ENCODE measurements at places on chromosomes 5 and 9. TPM values are rescaled to one million over a fixed set of nuclear protein-coding genes. Genes with fewer than 3 reads are reported as not detected.

DNA sequence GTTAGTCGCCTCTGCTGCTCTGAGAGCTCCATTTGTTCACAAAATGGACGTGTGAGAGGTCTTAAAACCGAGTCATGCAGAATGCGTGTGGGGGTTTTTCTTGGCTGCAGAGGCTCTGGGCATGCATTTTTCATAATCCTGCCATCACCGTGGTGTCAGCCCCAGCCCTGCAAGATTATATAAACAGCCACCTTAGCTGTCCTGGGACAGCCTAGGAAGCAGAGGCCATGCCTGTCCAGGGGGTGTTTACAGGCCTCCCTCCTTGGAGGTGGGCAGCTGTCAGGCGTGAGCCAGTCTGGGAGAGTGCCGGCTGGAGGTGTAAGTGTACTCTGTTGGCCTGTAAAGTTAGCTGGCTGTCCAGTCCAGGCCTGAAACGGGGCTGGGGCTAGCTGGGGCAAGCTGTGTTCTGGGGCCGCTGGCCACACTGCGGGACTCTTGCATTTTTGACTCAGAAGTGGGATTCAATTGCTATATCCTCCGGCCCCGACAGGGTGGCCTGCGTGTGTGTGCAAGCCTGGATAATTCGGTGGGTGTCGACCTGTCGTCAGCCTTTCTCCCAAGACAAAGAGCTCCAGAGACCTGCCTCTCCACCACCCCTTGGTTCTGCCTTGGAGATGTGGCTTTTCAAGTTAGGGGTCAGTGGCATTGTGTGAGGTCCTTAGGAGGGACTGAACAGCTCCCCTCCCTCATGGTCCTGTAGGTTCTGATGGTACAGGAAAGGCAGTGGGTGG is 2.4 kb downstream of the WNK2 start:
- no peaks in the 10 kb centered on the region for H3K36me3 ChIP-seq
- H3K27ac ChIP-seq, result no peak overlapping the region
- peaks cover 14% of the 10 kb centered on the region for H3K4me1 ChIP-seq
- no peak overlapping the region for H3K4me3 ChIP-seq

DNA sequence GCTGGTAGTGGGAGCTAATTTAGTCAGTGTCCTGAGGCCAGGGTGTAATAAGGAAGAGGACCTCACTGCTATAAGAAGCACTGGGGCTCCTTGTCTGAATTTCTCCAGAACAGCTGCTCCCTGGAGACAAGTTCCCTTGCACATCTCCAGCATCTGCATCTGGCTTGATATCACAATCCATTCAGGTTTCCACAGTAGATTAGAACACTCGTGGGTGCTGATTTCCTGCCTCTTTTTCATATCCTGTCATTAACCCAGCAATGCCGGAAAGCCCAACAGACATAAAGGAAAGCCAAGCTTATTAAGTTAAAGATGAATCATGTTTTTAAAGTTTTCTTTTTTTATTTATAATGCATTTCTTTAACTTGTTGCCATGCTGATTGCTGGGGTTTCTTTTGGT is 232.3 kb upstream of the WWC1 start:
- no peak overlapping the region for H3K27ac ChIP-seq
- no peak for DNase-seq
- no peaks in the 10 kb centered on the region for H3K27me3 ChIP-seq
- H3K4me3 ChIP-seq, result no peak overlapping the region

DNA sequence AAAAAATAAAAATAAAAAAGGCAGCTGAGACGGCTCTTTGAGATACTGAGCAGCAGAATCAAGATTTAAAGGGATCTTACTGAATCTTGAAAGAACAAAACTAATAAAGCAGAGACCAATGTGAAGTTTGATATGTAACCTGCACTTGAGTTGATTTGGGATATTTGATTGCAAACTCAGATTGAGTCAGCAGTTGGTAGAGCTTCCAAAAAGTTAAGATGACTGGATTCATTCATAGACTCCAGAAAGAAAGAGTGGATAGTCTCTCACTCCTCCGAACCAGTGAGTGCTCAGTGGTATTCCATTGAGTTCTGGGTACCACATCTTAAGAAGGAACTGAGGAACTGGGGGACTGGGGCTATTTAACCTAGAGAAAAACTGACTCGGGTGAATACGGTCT is 52.7 kb upstream of the TESK1 start:
- H3K4me3 ChIP-seq, result no peak overlapping the region
- no peaks in the 10 kb centered on the region for H3K4me1 ChIP-seq
- DNase-seq, result no peak
- no peak overlapping the region for H3K27ac ChIP-seq

DNA sequence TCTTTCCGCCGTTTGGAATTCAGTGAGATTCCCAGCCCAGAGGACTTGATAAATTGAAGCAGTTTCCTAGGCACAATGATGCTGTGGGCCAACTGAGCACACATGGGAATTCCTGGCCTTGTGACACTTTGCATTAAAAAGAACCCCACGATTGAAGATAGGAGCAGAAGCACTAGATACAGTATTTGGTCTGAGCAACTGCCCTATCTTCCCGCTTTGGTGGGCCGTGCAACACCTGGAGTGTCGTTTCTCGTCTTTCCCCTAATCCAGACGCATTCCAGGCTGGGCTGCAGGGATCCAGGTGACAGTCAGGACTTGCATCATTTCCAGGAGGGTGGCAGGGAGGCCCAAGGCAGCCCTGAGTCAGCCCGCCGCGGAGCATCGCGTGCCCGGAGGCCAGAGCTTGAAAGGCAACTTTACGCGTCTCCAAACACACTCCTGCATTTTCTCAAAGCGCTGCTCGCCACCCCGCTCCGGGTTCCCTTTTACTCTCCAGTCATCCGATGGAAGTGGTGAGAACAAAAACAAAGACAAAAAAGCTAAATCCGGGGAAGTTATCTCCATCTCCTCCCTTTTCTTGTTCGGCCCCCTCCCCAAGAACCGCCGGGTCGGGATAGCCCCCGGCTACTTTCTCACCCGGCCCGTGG is 753 bp upstream of the STC2 start:
- no peak for DNase-seq
- H3K36me3 ChIP-seq, result peaks cover 11% of the 10 kb centered on the region
- no peak overlapping the region for H3K4me3 ChIP-seq
- H3K27ac ChIP-seq, result no peak overlapping the region
- peaks cover 16% of the 10 kb centered on the region for H3K4me1 ChIP-seq
- peaks cover 50% of the 10 kb centered on the region for H3K27me3 ChIP-seq

- H3K4me1 ChIP-seq, result peaks cover 2% of the 10 kb centered on the region
- no peaks in the 10 kb centered on the region for H3K27me3 ChIP-seq
- no peak for DNase-seq
- no peak overlapping the region for H3K4me3 ChIP-seq
Observed at GRCh38 chr5:91484662-91485061, 101.5 kb upstream of the ARRDC3 start.

DNA sequence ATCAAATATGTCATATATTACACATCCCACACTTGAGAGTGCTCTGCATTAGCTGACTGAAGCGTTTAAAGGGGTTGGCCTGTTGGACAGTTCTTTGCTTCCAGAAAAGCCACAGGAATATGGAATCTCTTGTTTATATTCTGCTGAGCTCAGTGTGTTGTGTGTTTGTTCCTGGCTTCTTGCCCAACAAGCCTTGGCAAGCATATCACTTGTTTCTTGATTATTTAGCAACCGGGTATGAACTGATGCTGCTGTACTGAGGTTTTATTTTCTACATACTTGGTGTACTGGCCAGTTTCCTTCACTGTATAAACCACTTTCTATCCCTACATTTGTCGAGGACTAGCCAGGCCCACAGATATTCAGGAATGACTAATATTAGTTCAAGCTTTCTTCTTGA is 378.9 kb downstream of the KCTD16 start:
- no peak for DNase-seq
- H3K4me1 ChIP-seq, result no peaks in the 10 kb centered on the region
- no peaks in the 10 kb centered on the region for H3K27me3 ChIP-seq
- H3K27ac ChIP-seq, result no peak overlapping the region

DNA sequence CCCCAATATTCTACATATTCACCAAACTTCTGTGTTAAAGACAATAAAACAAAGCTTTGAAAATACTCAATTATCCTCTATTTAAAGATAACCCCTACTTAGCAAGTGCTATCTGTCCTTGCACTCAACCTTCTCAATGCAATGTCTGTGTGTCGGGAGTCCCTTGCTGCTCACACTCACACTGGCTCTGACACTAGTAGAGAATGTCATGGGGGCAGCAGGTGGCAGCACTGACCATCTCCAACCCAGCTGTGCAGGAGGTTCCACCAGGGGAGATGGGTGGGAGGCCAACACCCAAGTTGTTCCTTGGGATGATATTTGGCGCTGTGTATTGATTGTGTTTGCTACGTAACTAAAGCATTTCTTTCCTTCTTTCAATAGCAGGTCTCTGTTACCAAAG is 59.4 kb upstream of the SIMC1 start:
- peaks cover 67% of the 10 kb centered on the region for H3K27me3 ChIP-seq
- no peaks in the 10 kb centered on the region for H3K4me1 ChIP-seq
- H3K36me3 ChIP-seq, result peaks cover 15% of the 10 kb centered on the region
- DNase-seq, result no peak

DNA sequence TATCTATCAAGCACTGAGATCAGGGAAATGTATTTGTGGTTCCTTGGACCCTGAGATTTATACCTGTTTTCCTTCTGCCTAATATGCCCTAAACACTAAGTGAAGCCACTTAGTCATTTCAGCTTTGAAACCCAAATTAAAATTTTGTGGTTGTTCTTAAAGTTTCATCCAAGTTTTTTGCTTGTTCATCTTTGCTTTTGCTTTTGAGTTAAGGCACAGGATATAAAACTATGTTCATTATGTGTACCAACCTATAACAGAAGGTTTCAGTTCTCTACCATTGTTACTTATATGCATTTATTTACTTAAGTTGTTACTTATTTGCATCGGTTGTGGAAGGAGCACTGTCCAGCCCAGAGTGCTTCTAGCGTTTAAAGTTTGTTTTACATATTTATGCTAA is 382.3 kb downstream of the PTPRD start:
- no peak overlapping the region for H3K27ac ChIP-seq
- no peak for DNase-seq
- no peaks in the 10 kb centered on the region for H3K4me1 ChIP-seq
- H3K27me3 ChIP-seq, result no peaks in the 10 kb centered on the region

GRCh38 chr5:67194166-67194565 is 2.4 kb downstream of the CD180 start:
- H3K27ac ChIP-seq, result peak overlapping the region; percentile 98
- DNase-seq, result peak; percentile 66
- peaks cover 65% of the 10 kb centered on the region for H3K36me3 ChIP-seq
- H3K27me3 ChIP-seq, result no peaks in the 10 kb centered on the region

GRCh38 chr5:60510049-60510448 is 189.9 kb downstream of the DEPDC1B start:
- H3K27me3 ChIP-seq, result no peaks in the 10 kb centered on the region
- H3K27ac ChIP-seq, result no peak overlapping the region
- H3K4me1 ChIP-seq, result peaks cover 35% of the 10 kb centered on the region
- H3K4me3 ChIP-seq, result no peak overlapping the region

DNA sequence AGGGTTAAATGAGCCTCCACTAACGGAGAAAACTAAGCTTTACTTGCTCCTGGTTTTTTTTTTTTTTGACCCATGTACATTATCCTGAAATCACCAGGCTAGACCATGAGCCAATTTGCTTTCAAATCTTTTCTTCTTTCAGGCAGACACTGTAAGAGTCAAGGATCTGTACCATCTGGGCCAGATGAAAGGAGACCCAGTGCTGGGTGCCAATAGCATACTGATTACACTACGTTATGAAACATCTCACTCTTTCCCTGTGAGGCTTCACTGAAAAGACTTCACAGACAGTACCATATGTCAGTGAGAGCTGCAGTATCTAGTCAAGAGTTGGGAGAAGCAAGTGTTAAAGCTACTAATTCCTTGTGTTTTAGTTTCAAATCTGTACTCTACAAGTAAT is 161.2 kb upstream of the PTPRD start:
- H3K4me3 ChIP-seq, result no peak overlapping the region
- H3K4me1 ChIP-seq, result no peaks in the 10 kb centered on the region

- H3K4me3 ChIP-seq, result no peak overlapping the region
- H3K27ac ChIP-seq, result peak overlapping the region; percentile 84
- H3K4me1 ChIP-seq, result peaks cover 29% of the 10 kb centered on the region
- H3K36me3 ChIP-seq, result no peaks in the 10 kb centered on the region
Observed at GRCh38 chr9:134443174-134444037, 117.2 kb downstream of the RXRA start.

GRCh38 chr5:165242646-165243045 is 1737.2 kb downstream of the MAT2B start:
- H3K4me3 ChIP-seq, result no peak overlapping the region
- no peaks in the 10 kb centered on the region for H3K4me1 ChIP-seq
- H3K36me3 ChIP-seq, result no peaks in the 10 kb centered on the region
- H3K27me3 ChIP-seq, result no peaks in the 10 kb centered on the region

DNA sequence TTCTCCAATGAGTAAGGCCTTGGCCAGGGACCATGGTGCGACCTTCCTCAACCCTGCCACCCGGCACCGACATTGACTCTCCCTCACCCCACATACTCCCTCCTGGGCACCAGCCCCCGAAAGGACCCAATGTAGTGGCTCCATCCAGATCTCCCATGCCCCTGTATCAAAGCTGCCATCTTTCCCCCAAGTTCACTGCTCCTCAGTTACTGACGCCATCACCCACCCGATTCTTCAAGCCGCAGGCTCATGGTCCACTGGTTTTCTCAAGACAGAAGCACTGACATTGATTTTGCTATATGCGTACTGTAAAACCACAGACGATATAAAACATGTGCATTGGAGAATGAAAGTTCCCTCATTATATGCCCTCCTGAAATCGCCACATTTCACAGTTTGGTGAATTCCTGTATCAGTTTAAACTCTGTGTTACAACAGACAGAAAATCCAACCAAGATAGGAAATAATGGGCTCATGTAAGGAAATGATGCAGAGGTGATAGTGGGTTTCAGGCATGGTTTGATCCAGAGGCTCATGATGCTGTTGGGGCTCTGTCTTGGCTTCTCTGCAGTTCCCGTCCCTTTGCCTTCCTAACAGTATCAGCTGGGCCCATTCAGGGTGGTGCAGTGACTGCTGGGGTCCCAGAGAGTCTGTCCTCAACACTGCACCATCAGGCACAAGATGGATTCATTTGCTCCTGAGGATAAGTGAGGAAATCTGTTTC is 207.3 kb upstream of the IER5L start:
- no peaks in the 10 kb centered on the region for H3K36me3 ChIP-seq
- peaks cover 10% of the 10 kb centered on the region for H3K4me1 ChIP-seq
- H3K27ac ChIP-seq, result peak overlapping the region; percentile 98
- no peaks in the 10 kb centered on the region for H3K27me3 ChIP-seq
- peak; percentile 45 for DNase-seq

GRCh38 chr5:161034451-161034850 is 182.4 kb upstream of the ATP10B start:
- H3K27me3 ChIP-seq, result peaks cover 5% of the 10 kb centered on the region
- H3K27ac ChIP-seq, result no peak overlapping the region
- no peak for DNase-seq
- no peaks in the 10 kb centered on the region for H3K4me1 ChIP-seq

SPATA31A3 gene
- polyA plus RNA-seq, result not detected

TTC39B gene
- polyA plus RNA-seq, result 3.8 TPM

SLC6A19 gene
- polyA plus RNA-seq, result not detected

KCNV2 gene
- polyA plus RNA-seq, result not detected

RGS3 gene
- 3.8 TPM for polyA plus RNA-seq

LCN10 gene
- 79.0 TPM for polyA plus RNA-seq

FAM81B gene
- polyA plus RNA-seq, result not detected

CNOT6 gene
- polyA plus RNA-seq, result 8.8 TPM

RASGRF2 gene
- polyA plus RNA-seq, result not detected

SLC24A2 gene
- not detected for polyA plus RNA-seq

LHX2 gene
- polyA plus RNA-seq, result 0.27 TPM
